ENCODE measurements at places on chromosomes 5 and 9. TPM values are rescaled to one million over a fixed set of nuclear protein-coding genes. Genes with fewer than 3 reads are reported as not detected.

The CCDC192 gene
- not detected for total RNA-seq

The PCDHA9 gene
- total RNA-seq: not detected

The HMCN2 gene
- 4.9 TPM for total RNA-seq

DNA sequence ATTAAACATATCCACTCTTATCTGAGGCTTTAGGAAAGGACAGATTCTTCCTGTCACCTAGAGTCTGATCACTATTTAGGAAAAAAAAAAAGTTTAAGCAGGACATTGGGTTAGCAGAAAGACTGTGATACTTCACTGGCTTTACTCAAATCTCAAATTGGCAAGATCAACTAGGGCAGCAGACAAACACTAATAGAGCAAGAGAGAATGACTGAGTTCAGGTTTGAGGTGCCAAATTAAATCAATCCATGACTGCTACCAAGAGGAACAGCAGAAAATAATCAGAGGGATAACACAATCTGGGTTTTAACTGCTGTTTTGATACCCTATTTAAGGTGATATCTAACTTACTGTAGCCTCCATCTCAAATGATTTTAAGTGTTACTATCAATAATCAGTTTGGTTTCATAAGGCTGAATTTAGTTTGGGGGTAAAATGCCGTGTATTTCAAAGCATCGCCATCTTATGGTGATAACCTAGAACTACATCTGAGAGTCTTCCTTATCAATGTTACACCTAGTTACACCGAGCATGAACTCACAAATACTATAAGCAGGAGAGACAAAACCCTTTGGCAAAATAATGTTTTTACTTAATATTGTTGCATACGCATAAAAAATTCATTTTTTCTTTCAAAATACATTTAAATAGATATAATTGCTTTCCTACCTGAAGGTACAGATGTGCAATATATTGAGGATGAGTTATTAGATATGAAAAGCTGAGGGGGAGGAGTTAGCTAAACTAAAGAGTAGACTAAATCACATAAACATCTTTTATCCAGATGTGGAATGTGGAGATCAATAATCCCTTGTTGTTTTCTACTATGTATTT is 286.4 kb upstream of the CDH12 start:
- no peak overlapping the region for H3K27ac ChIP-seq
- no peak for DNase-seq
- H3K36me3 ChIP-seq: no peaks in the 10 kb centered on the region
- no peaks in the 10 kb centered on the region for H3K27me3 ChIP-seq
- H3K4me1 ChIP-seq: no peaks in the 10 kb centered on the region

DNA sequence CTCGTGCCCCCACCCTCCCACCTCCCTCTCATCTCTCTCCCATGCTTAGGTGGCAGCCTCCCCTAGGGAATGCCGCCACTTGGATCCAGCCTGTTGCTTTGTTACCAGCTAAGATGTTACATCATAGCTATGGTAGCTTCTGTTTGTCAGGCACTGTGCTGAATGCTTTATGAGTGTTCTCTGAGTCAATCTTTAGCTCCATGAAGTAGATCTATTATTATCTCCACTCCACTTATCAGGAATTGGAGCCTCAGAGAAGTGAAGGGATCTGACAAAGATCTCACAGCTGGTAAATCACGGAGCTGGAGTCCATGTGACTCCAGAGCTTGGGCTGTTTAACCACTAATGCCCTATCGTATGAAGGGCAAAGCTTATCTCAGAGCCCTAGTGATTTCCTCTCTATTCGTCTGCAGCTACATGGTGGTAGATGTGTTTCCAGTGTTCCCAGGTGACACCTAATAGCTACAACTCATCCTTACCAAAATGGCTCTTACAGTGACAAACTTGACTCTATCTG is 54.1 kb downstream of the GARNL3 start:
- no peak overlapping the region for H3K4me3 ChIP-seq
- no peaks in the 10 kb centered on the region for H3K27me3 ChIP-seq
- peaks cover 3% of the 10 kb centered on the region for H3K36me3 ChIP-seq
- peaks cover 47% of the 10 kb centered on the region for H3K4me1 ChIP-seq
- peak overlapping the region; percentile 17 for H3K27ac ChIP-seq
- DNase-seq: peak; percentile 40

GRCh38 chr9:134067904-134068743 is at the start of gene BRD3:
Gene BRD3, minus strand, starts transcription at chr9:134068026. Its CDS starts 14,549 bp downstream, at chr9:134053477.
- H3K27me3 ChIP-seq: no peaks in the 10 kb centered on the region
- no peaks in the 10 kb centered on the region for H3K36me3 ChIP-seq
- peak within 1 kb of the TSS; percentile 70 for H3K4me3 ChIP-seq
- H3K4me1 ChIP-seq: peaks cover 27% of the 10 kb centered on the region
- peak; percentile 83 for DNase-seq

All from heart right ventricle (tissue), 16 donors.